Stimulated activated CD4-positive, alpha-beta T cell treated with anti-CD3 and anti-CD28 coated beads, TNF-alpha, amount 100 ng/mL, for 48 hours (primary cell): ENCODE measurements at places on chromosomes 7 and 10.

DNA sequence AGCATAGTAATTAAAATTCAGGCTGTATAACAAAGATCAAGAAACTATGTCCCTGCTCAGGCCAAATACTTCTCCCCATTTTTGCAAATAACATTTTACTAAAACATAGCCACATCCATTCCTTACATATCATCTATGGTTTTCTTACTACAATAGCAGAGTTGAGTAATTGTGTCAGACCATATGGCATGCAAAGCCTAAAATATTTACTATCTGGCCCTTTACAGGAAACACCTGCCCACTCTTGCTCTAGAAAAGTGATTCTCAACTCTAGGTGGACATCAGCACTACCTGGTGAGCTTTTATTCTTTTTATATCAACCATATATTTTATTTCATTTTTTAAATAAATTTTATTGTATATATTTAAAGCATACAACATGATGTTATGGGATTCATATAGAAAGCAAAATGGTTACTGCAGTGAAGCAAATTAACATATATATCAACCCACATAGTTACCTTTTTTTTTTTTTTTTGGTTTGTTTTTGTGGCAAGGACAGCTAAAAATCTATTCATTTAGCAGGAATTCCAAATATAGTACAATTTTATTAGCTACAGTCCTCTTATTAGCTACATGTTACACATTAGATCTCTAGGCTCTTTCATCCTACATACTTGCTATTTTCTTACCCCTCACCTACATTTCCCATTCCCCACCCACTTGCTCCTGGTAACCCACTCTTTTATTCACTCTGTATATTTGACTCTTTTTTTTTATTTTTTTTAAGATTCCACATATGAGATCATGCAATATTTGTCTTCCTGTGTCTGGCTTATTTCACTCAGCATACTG is 19.6 kb downstream of the ABI1 start:
- no peak for DNase-seq

DNA sequence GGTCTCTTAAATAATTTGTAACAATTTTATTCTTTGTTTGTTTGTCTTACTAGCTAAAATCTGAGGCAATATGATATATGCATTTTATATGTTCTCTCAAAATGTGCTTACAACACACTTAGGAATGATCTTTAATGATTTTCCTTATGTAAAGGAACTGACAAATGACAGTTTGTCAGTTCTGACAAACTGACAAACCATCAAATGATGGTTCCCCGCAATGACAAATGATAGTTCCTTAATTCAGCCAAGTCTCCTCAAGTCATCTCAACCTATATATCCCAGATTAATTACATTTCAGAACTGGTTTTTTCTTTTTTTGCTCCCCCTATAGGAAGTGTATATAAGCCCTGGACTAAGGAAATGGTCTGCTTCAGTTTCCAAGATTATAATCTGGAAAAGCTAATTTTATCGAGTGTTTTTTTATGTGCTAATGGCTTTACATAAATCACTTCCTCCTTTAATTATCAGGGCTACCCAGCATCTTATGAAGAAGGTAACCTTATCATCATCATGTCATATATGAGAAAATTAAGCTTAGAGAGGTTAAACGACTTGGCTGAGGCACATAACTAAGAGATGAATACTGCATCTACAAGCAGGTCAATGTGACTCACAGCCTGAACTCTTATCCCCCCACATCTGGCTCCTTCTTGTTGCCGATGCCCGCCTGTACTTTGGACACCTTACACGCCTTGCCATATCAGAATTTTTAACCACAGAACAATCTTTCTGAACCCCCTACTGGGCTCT is 75.1 kb downstream of the RELN start:
- DNase-seq = no peak

DNA sequence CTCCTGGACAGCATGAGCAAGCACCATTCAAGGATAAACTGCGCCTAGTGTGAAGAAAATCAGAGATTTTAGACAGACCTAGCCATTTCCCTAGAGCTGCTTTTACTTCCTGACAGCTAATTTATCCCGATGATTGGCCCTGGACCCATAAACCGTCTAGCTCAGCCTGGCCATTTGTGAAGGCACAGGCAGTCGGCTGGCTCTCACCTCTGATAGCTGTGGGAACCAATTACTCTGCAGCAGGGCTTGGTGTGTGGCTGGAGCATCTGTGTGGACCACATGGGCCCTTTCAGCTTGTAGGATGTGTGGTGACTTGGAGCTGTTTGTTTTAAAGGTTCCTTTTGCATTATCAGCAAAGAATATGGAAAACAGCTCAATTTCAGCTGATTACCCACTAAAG is 111.1 kb upstream of the NPY start:
- no peak for DNase-seq

DNA sequence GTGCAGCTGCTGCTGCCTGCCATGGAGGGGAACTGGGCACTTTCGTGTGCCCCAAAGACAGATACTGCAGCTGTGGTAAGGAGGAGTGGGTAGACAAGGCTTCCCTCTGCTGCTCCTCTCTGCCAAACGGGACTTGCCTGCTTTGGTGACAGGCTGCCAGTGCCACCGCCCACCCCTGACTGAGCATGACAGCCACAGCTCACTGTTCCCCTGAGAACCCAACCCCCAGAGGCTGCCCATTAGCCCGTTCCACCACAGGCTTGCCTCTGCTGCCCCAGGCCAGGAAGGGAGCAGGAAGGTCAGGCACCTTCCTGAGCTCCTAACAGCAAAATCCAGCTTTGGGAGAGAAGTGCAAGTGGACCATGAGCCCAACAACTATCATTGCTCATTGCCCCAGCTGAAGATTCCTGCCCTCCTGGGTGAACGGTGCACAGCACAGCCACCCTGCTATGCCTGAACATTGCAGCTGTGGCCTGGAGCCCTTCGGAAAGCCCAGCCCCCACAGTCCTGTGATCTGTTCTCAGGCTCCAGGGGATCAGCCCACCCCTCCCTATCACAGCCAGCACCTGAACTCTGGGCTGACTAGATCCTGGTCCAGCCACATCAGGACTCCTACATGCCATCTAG is 58.7 kb upstream of the ANTXRL start:
- DNase-seq = no peak

GRCh38 chr7:155506854-155507337 is 39.5 kb downstream of the CNPY1 start:
- DNase-seq = no peak

DNA sequence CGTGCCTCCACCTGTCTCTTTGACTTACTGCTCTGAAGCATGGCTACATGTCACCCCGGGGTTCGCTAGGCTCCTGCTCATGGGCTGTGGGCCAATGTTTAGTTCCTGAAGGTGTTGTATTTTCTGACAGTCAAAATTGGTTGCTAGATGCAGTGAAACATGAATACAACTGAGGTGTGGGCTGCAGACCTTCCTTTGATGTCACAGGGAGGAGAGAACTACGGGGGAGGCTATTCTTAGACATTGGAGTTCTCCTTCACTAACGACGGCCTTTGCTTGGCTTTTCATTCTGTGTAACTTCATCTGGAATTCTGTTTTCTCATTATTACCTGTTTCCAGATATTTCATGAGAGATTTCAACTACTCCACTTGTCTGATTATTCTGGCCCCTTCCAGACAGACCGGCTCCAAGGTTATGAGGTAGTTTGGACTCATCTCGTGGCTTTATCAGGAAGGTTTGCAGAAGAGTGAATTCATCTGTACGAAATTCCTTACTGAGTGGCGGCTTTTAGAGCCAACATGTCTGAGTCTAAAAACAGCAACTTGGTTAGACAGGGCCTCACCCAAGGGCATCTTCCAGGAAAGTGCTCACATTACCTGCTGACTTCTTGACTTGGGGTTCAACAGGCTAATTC is 774.7 kb downstream of the SUGCT start:
- DNase-seq = no peak

DNA sequence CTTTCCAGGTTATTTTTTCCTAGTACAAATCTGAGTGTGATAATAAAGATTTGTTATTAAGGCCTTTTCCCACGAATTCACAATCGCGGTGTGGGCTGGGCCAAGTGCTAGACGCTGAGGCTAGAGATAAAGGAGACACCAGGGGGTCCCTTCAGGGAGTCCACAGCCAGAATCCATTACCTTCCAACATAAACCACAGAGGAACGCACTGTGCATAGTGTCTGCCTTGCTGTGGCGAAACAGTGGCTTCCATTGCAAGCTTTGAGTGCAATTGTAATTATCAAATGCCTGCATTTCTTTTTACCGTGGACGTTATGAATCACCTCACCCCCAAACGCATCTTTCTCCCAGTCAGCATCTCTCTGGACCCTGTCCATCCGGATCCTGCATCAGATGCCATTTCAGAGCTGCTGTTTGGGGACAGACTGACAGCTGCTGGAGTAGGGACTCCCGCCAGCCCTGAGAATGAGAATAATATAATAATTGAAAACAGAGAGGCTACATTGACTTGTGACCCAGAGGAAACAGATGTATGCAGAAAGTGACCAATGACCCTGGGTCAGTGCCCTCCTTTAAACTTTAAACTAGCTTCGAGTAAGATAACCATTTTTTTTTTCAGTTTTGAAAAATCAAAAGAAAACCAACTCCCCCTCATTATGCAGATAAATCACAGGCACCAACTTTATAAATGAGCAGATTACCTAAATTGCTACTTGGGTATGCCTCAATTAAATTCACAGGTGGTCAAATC is 456.2 kb upstream of the NRP1 start:
- no peak for DNase-seq

DNA sequence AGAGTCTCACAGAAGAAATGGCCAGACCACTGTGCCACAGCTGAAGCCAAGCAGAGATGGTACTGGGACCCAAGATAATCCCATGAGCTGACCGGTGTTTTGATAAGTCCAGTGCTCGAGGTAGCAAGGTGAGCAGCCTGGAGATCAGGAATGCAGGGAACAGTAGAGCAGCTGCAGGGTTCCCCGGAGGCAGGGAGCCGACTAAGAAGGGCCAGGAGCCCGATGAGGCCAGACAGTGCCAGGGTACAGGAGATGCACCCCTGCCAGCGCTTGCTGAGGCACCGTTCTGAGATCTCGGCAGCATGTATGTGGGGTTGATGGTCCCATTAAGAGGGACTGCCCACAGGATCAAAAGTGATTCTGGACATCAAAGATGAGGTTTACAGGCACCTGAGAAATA is 47.1 kb downstream of the VSTM4 start:
- no peak for DNase-seq

DNA sequence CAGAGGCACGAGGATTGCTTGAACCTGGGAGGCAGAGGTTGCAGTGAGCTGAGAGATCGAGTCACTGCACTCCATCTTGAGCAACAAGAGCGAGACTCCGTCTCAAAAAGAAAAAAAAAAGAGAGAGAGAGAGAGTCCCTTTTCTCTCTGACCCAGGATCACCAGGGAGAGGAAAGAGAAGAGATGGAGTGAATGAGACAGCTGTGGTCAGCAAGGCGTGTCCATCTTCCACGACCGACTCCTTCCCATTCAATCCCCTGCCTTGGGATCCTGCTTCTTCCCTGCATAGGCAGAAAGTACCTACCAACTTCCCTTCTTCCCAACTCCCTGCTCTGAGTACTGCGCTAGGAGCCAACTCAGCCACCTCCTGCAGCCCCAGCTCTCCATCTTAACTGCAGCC is 5.2 kb upstream of the ZAN start:
- no peak for DNase-seq

DNA sequence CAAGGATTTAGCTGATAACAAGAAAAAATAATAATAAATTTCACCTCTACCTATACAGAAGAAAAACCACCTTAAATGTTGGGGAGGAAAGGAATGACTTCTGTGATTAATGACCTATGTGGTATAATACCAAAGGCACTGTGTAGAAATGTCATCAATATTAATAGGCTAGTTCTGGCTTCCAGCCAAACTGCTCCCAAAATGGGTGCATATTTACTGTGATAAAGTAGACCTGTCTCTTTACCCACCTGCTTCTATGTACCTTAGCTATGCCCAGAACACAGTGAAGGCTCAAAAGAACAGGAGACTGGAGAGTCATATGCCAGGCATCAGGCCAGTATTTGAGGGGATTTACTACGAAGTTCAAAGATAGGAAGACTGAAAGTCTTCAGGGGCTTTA is 76.0 kb downstream of the ATE1 start:
- no peak for DNase-seq

- no peak for DNase-seq
Measured at GRCh38 chr10:61942604-61943461, 41.3 kb downstream of the ARID5B start.

DNA sequence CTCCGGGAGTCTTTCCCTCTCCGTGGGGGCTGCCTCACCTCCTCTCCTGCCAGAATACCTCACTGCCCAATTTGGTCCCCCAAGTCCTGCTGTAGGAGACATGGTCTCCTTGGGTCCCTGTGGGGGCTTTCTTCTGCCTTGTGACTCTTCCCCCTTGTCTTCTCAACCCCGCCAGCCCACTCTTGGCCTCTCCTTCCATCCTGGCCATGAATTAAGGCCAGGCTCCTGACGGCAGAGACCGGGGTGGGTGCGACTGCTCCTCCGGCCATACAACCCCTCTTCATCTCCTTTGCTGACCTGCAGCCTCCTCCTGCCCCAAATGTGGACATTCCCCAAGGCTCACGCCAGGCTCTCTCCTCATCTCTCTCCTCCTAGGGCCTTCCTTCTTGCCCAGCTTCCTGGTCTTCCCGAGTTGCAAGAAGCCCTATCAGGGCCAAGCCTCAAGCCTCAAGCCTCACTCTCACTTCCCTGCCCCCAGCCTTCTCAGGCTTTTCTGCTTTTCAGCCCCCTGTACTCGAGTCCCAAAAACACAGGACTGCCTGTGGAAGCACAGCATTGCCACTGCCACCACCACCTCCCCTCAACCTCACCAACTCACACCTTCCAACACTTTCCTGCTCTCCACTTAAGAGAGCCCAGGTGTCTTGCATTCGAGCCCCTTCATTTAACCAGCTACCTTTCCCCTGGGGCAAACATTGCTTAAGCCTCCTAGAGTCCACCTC is 1.3 kb downstream of the PNLIPRP2 start:
- DNase-seq = no peak

GRCh38 chr10:49175587-49176309 is 12.4 kb downstream of the TMEM273 start:
- no peak for DNase-seq

DNA sequence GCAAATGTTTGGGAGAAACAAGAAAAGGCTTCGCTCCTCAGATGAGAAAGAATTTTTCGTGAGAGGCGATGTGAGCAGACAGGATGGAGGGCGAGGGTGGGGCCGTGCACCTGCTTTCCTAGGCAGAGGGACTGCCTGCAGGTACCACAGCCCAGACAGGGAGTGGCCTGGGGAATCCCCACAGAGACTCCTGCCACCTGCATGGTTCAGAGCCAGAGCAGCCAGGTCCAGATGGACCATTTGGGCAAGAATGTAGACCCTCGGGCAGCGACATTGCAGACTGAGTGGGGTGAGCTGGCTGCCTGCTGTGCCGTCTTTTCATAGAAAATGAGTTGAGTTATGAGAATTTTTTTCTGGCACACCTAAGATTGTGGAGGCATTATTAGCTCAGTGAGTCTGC is 216.8 kb downstream of the SNX10 start:
- no peak for DNase-seq

DNA sequence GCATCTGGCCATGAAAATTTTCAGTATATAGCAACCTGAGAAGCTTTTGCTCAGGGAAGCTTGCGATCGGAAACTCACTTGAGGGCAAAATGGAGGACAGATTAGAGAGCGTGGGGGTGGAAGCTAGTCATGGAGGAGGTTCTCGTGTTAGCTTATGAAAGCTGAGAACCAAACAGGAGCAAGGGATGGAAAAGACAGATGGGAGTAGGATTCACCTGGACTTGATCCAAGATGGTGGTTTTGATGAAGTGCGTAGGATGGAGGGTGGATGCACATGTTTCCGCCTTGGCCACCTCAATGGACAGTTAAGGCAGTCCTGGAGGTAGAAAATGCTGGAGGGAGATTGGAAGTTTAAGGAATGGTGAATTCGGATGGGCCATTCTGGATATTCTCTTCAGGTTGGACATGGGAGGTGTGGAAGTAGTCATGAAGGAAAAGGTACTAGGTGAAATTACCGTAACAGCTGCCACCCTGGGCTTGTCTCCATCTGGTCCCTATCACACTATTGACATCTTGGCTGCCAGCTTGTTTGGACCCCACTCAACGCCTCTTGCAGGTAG is 6.3 kb upstream of the C10orf95 start:
- DNase-seq = no peak
